ENCODE measurements at places on chromosomes 2 and 18.
A peak's percentile ranks its signal among the peaks of the same experiment; 100 is the strongest.

DNA sequence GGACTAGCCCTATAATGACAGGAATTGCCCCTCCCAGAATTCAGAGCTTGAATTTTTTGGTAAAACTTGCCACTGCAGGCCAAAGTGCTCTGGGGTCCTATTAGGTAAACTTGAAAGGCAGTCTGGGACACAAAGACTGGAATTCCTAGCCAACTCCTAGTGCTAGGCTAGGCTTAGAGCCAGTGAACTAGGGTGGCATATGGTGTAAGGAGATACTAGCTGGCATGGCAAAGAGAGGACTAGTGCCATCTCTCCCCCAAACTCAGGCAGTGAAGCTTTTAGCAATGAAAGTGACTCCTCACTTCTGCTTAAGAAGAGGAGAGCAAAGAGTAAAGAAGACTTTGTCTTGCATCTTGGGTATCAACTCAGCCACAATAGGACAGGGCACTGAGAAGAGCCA, 410.5 kb upstream of the CNTNAP5 start:
- no peak for DNase-seq

DNA sequence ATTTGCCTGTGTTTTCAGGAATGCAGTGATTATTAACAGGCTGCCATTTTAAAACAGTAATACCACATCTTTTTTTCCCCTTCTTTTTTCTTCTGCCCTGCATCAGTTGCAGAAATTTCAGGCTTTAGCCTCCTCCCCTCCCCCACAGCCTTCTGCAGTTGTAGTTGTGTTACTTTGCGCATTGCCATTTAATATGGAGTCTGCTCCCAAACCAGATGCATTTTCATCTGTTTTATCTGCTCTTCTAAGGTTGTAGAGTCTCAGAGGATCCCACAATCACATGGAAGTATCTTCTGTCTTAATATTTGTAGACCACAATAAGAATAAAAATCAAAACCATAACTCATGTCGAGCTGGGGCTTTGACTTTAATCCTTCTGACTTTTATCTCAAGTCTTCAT, 3.8 kb downstream of the ASXL3 start:
- no peak for DNase-seq

DNA sequence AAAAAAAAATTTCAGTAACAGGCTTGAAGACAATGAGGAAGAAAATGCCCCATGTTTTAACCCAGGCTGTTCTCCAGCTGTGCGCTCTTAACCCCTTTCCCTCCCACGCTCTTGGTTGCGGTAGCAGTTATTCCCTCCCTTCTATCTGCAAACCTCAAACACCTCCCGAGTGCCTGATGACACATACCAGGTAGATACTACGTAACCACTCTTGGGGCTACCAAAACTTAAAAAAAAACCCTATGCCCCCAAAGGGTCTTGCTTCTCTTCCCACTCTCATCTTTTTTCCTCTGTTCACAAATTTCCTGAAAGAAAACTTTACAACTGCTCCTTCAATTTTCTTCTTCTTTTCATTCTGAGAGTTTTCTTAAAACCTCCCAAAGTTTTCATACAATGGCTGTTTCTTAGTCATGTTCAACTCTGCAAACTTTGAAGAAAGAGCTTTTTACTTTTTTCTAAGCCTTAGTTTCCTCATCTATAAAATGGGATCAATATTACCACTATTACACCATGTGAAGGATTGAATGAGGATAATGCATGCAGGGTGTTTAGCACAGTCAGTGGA, 4.9 kb upstream of the DRC1 start:
- no peak for DNase-seq

DNA sequence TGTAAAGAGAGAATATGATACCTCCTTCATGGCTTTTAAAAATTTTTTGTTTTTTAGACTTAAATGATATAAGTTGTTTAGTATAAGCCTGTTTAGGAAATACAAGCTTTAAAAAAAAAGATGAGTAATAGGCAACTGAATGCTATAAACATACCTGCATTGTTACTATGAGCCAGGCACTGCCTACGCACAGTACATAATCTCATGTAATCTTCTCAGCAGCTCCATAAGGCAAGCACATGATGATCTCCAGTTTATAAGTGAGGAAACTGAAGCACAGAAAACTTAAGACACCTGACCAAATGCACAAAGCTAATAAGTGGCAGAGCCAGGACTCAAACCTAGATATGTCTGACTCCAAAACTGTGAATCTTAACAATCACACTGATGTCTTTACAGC, 156.3 kb upstream of the SLC1A4 start:
- no peak for DNase-seq

DNA sequence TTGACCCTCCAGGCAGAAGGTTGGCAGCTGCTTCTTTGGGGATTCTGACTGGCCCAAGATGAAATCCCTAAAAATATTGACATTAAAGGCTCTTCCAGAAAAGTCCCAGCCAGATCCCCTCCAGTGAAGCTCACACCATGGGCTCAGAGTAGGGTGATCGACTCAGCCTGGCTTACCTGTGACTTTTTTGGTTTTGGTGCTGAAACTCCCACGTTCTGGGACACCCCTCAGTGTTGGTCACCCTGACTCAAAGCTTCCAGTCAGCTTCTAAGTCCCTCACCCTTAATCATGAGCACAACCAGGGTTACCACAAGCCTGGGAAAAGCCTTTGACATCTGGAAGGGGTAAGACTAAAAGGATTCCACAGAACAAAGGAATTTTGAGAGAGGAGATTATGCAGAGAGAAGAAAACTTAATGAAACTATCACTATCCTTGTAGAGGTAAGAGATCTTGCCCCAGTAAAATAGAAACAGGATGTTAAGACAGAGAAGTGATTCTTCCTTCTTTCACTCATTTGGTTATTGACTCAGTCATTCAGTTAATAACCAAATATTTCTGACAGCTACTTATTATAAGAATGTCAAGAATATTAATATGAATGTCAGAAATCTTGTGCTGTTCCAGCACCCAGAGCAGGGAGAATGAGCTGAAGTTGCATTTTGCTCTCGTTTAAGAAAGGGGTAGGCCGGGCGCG, 66.8 kb upstream of the SEC11C start:
- no peak for DNase-seq

DNA sequence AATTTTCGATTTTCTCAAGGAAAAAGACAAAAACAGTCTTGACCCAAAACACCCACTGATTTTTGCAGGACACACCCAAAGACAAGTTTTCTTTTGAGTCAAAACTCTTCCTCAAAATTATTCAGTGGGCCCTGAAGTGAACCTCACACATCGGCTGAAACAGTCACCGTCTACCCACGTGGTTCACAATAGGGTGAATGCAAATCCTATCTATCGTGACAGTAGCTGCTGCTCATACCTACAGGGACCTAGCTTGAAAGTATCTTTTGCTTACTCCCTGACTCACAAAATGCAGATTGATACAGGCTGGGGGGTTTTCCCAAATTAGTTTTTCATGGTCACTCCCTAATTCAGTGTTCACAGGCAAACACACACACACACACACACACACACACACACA, 10.7 kb upstream of the CD226 start:
- DNase-seq = no peak

GRCh38 chr2:222180619-222181018, 118.2 kb downstream of the PAX3 start:
- DNase-seq = no peak

- DNase-seq = peak; percentile 20
These were observed 28.9 kb upstream of the IER3IP1 start for GRCh38 chr18:47204908-47205522.

DNA sequence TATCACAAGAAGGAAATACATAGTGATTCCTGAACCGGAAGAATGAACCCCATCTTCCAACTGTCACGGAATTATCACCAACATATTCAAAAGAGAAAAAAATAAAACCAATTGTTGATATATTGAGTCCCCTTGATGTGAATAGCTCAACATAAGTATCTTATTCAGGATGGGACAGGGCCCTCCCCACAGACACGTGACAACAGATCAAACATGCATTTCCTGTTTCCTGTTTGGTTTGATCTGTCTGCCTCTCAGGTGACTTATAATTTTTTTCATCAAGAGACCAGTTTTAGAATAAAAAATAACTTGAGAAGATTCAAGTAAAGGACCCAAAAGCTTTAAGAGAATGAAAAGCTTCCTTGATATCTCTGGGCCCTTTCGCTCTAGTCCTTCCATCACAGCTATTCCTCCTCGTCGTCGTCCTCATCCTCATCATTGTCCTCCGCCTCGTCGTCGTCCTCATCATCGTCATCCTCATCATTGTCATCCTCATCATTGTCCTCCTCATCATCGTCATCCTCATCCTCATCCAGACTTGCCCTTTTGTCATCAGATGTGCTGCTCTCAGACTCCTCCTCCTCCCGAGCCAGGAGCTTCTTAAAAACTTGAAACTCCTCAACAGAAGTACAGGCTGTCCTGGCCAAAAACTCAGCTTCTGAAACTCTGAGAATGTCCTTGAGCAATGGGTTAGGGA, 6.3 kb downstream of the MTERF4 start:
- peak; percentile 80 for DNase-seq

DNA sequence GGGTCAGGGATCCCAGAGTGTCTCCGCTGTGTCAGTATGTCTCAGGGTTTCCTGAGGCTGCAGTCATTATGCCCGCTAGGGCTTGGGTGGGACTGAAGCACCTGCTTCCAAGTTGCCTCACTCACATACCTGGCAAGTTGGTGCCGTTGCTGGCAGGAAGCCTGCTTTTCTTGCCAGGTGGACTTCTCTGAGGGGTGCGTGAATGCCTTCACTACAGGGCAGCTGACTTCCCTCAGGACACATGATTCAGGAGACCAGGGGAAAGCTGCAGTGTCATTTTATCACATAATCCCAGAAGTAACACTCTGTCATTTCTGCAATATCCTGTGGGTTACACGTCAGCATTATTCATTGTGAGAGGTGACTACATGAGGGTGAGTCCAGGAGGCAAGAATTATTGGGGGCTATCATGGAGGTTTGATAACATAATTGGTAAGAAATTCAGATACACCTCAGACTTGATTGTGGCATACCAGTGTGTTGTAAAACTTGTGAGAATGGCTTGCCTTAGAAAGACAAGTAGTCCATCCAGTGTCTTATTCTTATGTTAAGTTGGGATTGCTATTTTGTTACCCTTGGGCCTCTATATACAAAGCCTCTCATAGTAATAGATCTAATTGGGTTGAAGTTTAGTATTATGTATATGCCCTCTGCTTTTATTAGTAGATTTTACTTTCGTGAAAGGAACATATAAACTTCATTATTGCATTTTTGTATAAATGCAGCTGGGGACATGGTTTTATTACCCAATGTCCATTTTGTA, 44.1 kb downstream of the NEDD4L start:
- no peak for DNase-seq

- no peak for DNase-seq
These were observed at the start of gene MCFD2 for GRCh38 chr2:46915281-46915810. Gene MCFD2, minus strand, starts transcription at chr2:46915806. Its CDS starts 6,635 bp downstream, at chr2:46909171.

DNA sequence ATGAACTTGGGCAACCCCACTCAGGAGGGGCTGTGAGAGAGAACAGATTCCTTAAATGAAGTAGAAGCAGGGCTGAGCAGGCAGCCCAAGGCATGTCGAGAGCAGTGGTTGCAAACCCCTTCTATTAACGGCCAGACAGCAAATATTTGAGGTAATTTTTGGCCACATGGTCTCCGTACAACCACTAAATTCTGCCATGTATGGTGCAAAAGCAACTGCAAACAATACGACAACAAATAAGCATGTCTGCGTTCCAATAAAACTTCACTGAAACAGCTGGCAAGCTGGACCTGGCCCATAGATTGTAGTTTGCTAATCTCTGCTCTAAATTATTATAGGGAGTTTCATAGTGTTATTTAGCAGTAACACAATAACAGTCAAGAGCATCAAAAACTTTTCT, 217.0 kb upstream of the ZNF521 start:
- no peak for DNase-seq

- no peak for DNase-seq
These were observed 25.0 kb upstream of the FAHD2A start for GRCh38 chr2:95377216-95378123.

DNA sequence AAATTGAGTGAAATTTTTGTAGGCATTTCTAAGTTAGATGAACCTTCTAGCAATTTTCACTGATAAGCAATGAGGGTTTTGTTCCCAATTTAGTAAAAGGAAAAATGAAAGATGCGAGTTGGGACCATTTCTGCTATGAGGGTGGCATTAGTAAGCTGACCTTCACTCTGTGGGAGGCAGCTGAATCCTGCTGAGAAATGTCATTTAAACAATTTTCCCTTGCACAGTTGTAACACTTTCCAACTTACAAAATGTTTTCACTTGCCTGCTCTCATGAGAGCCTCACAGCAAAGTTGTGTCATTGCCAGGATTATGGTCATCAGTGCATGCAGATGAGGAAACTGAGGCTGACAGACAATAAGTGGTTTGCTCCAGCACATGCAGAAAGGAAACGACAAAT, 527.7 kb downstream of the TNS1 start:
- no peak for DNase-seq

DNA sequence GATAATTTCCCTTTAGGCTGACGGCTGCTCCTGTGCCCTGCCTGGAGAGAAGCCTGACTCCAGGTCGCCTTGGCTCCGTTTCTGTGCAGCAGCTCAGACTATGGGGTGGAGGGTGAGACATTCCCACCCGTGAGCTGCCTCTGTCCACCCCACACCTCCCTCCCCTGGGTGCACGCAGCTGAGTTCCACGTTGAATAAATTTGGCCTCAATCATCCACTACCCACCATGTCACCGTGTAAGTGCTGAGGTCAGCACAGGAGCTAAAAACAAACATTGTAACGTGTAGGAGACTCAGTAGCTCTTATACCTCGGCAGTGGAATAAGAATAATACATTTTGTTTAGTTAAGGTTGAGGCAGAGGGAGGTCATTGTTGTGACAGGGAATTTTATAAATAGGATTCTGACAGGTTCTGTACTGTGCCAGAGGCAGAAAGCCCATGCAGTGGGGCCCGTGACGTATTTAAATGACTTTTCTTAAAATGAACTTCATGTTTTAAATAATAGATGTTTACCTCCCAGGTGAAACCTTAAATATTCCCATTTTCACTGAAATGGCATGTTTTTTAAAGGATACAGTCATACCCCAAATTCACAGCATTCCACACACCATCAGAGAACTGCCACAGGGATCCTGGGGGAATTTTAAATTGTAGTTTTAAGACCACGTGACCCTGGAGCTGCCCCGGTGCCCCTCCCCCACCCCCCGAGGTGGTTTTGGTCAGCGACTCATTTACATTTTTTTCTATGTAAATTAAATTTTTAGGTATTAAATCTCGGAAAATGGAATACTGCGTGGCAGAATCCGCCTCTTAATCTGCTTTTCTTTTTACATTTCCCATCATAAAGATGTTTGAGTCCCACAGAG, 50.2 kb downstream of the NFATC1 start:
- DNase-seq = no peak

DNA sequence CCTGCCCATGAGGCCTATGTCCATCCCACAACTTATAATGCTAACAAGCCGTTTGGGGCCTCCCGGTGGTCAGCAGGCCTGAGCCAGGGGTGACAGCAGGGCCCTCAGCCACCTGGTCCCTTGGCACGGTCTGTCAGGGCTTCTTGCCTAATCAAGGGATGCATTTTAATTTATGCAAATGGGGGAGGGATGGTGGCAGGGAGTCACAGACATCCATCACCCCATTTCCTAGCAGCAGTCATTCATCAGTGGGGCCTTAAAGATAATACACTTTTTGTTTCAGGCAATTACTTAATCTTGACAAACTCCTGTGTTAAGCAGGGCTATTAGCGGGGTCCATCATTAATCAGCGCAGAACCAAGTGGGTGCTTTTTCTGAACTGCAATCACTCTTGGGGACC, 174.5 kb downstream of the GLI2 start:
- no peak for DNase-seq

Data from central memory CD4-positive, alpha-beta T cell (primary cell).